WTC11 (cell line): ENCODE measurements at places on chromosomes 7 and 10.

GRCh38 chr10:22344781-22345300, 455 bp upstream of the SPAG6 start:
- DNase-seq: no peak

DNA sequence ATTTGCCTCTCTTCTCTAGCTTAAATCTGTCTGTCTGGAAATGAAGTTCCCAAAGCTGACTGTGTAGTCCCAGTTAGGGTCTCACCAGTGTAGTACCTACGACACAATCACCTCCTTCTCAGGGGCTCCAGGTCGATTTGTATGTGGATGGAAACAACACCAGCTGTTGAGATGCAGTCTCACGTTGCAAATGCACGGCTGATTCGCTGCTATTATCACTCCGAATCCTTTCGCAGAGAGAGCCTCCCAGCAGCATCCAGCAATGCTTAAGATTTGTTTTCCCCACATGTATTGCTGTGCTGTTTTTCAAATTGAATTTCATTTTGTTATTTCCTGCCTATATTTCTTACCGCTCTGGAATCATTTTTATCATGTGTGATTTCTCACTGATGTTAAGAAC, 16.3 kb downstream of the VSTM4 start:
- no peak for DNase-seq

DNA sequence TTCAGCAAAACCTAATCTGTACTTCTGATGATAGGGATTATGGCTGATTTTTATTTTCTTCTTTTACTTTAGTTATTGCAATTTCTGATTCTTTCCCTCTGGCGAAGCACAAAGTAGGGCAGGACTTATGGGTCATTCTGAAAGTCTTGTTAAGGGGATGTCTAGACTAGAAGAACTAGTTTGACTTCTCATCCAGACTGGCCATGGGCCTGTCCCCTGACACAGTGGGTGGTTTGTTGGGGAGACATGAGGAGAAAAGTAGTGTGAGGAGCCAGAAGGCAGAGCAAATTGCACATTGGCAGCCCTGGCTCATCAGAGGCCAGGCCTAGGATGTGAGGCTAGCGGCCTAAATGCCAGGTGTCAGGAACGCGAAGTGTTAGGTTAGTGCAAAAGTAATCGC, 152.8 kb downstream of the RTKN2 start:
- DNase-seq: no peak

GRCh38 chr7:130918129-130919052, 184.4 kb upstream of the KLF14 start:
- DNase-seq: no peak
